Vagina (tissue), 2 donors: ENCODE measurements at places on chromosomes 12 and 14. TPM values are rescaled to one million over a fixed set of nuclear protein-coding genes. Genes with fewer than 3 reads are reported as not detected.

Gene TRIAP1
- 3.9 TPM for total RNA-seq

Gene KRT77
- total RNA-seq = 2.5 TPM

Gene ANKRD33
- total RNA-seq = not detected

Gene TMEM52B
- not detected for total RNA-seq

Gene KRT75
- not detected for total RNA-seq

Gene CCDC38
- not detected for total RNA-seq
